Anterior cingulate cortex (tissue), 58 donors: ENCODE measurements at places on chromosomes 2 and 18.

GRCh38 chr2:145066856-145067548 is 547.1 kb upstream of the ZEB2 start:
- no peak for DNase-seq

GRCh38 chr2:44680983-44681531 is 260.4 kb upstream of the SIX3 start:
- no peak for DNase-seq

- DNase-seq: no peak
These were observed 44.4 kb upstream of the LCLAT1 start for GRCh38 chr2:30402441-30403182.

DNA sequence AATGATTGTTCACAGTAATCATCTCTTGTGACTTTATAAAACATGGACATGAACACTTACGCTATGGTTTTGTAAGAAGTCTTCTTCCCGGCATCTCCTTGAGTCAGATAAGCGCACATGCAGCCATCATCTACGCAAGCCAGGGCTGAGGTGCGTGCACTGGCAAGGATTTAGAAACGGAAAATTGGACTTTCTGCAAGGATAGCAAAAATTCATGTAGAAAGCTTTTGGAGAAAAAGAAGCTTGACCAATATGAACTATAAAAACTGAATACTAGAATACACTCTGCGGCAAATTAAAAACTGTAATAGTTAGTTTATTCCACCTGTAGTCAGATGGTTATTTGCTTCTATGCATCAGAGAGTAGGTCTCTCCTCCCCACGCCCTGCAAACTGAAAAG is 6.3 kb downstream of the NMS start:
- no peak for DNase-seq

- DNase-seq: no peak
These were observed 360.0 kb downstream of the RND3 start for GRCh38 chr2:150127346-150127990.

DNA sequence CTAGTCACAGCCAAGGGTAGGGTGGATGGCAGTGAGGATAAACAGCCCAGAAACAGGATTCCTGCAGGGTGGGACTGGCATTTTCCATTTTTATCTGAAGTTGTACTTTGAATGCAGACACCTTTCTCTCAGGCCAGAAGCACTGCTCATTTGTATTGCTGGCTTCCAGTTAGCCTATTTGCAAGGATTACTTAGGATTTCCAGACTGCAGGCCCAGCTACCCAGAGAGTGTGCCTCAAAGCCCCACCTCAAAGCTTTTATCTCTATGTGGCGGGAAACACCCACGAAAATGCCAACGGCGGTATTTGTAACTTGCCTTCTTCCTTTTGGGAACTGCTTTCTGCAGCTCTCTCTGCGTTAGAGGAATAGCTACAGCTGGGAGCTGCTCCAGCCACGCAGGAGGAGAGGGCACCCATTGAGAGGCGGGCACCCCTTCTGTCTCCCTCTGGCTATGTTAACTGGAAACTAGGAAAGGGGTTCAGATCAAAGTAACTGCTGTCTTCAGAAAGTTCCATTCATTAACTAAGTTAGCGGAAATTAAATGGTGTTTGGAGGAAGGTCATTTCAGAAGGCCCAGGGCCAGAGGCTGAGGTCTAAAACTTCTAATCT is 144.9 kb downstream of the TGIF1 start:
- DNase-seq: no peak

DNA sequence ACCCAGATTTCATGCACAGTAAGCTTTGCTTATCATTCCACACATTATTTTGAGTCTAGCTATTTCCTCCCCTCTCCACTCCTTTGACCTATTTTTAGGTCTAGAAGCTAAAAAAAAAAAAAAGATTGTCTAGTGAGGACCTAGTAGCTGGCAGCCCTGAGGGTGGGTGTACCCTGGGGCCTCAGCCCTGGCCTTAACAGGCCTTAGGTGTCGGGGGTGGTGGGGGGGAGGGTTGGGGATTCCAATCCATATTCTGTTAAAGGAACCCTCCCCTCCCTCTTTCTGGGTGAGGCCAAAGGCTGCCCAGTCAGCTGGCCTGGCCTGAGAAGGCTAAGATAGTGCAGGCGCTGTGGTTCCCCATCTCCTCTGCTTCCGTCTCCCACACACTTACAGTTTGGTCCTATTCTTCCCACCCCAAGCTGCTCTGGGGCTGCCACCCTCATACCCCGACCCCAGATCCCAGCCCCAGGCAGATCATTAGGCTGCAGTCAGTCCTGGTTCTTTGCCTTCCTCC is 65.5 kb upstream of the HK2 start:
- no peak for DNase-seq

- no peak for DNase-seq
These were observed 25.0 kb upstream of the PPM1B start for GRCh38 chr2:44143701-44144100.

- no peak for DNase-seq
These were observed 931.0 kb upstream of the LRRTM1 start for GRCh38 chr2:81235601-81236000.

GRCh38 chr2:187397886-187398285 is 50.2 kb downstream of the CALCRL start:
- no peak for DNase-seq

DNA sequence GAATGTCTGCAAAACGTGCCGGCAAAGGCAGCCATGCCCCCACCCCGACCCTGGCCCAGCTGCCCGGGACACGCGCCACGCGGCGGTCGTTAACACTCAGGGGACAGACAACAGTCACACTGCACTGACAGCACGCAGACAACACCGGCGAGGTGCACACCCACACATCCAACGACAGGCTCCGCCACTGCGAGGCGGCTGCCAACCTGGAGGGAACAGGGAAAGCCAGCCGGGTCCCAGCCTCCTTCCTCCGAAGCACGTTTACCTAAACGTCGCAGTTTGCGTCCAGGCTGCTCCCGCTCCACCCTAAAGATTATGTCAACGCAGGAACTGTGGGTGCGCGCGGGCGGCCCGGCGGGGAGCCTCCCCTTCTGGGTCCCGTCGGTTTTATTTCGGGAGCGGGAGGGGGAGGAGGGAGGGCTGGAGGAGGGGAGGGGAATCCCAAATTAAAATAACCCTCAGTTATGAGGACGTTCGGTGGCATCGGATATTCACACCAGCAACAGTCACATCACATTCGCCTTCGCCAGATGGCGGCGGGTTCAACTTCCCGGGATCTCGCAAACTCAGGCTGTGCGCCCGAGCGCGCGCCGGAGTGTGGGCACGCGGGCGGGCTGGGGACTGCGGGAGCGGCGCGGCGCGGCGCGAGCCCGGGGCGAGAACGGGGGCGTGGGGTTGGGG is 644 bp downstream of the PTGR3 start:
- DNase-seq: peak; percentile 53
